ENCODE measurements at places on chromosomes 2 and 18.

GRCh38 chr2:3485166-3485565, 34.2 kb downstream of the ADI1 start:
- DNase-seq: no peak

GRCh38 chr2:158753641-158754611, 41.2 kb upstream of the DAPL1 start:
- peak; percentile 49 for DNase-seq

GRCh38 chr2:59000796-59001195, 759.7 kb upstream of the FANCL start:
- DNase-seq: no peak

DNA sequence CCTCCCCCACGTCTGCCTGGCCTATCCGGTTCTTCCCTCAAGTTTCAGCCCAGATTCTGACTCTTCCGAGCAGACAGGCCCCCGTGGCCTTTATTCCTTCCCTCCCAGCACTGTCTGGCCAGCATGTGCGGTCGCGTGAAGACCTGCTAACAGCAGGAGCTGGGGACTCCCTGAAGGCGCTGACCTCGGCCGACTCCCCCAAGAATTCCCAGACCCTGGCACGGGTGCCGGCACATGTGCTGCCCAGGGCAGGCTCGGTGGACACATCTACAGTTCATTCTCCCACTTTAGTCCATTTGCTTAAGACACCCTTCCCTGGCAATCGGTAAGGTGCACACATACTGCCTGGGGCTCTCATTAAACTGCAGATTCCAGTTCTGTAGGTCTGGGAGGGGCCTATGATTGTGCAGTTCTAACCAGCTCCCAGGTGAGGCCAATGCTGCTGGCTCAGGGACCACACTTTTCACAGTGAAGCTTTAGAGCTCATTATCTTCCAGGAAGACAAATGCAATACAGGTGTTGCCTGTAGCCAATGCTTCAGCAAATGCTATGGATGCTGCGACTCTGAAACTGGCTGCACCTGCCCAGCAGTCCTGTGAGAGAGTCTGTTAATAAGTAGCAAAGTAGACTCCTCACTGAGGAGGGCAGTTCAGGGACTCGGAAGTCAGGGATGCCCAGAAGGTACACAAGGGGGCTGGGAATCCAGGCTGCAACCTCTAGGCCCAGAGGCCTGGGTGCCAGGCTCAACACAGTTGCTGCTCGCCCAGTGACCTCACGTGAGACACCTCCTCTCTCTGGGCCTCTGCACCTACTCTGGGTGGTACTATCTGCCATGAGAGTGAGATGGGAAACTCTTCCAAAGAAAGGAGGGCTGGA, 45.4 kb upstream of the TAF1B start:
- no peak for DNase-seq

GRCh38 chr2:62474176-62474575, 31.8 kb downstream of the TMEM17 start:
- no peak for DNase-seq

DNA sequence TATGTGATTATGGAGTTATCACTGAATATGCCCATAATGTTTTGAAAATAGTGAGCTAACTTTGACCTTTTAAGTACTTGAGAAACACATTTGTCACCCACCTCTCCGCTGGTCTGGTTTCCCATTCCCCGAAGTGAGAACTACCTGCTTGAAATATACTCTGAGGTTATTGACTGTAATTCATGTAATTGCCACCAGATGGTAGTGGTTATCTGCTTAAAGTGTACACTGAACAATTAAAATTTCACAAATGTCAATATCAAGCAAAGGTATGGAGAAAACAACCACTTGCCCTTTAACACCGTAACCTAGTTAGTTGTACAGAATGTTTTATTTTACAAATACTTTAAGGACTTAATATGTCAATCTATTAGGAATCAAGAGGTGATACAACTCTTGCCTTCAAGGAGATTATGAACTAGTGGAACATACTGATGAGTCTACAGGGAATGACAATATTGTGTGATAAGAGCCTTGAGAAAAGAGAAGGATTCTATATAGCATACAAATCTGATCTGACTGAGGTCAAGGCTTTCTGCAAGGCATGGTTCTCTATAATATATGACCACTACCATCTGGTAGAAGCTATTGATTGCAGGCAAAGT, 316.8 kb upstream of the KCNH7 start:
- DNase-seq: no peak

DNA sequence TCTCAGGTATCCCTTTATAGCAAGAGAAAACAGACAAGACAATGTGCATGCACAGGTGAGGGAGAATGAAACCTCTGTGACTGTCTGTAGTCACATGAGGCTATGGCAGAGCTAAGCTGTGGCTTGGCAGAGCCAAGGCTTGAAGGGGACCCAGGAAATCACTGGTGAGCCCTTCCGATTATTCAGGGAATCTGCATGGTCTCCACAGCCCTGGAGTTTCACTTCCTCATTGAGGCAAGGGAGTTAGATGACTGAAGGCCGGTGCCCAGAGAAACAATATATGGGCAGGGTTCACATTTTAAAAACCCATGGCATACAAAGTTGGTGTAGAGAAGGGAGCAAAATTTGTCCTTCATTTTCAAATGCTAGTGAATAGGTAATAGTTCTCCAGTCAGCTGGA, 144.4 kb upstream of the REV1 start:
- no peak for DNase-seq

Measured in amniotic stem cell (primary cell).